ENCODE measurements at places on chromosomes 5 and 9.

GRCh38 chr9:37839496-37840461 lies 39.2 kb downstream of the DCAF10 start:
- no peak for DNase-seq

DNA sequence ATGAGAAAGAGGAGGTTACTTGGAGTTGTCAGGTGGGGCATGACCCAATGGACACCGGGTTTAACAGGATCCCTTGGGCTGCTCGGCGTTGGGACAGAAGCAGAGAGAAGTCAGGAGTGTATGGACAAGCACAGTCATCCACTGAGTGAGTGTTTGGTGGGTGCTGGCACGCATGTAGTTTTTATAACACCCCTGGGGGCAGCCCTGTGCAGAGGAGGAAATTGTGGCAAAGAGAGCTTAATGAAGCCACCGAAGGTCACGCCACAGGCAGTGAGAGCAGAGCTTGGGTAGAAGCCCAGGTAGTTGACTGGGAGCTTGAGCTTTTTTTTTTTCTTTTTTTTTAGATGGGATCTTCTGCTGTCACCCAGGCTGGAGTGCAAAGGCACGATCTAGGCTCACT lies 43.2 kb upstream of the IER5L start:
- DNase-seq: no peak

DNA sequence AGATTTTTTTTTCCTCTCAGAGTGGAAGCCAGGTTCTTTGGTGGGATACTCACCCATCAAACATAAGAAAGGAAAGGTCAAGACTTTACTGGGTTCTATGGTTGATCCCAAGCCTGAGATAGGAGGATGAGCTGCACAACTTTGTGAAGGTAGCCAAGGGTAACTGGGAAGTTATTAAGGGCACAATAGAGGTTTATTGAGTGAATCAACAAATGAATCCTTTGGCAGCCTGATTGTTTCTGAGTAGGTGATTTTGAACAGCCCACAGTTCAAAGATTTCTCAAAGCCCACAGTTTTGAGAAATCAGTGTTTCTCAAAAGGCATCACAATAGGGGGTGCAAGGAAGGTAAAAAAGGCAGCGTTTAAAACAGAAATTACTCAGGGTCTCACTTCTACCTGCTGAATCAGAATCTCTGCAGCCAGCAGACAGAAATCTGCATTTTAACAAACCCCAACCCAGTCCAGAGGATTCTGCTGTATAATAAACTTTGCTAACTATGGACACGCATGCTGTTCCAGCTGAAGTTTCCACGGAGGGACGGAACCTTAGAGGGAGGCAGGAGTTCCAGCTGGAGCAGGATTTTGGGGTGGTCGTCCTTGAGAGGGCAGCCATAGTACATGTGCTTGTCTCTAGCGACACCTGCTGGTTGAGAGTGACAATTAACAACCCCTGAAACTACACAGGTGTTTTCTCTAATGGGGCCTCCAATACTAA lies 32.7 kb upstream of the FSD1L start:
- no peak for DNase-seq

- no peak for DNase-seq
These were observed 314.1 kb upstream of the PTGER4 start for GRCh38 chr5:40365342-40366330.

DNA sequence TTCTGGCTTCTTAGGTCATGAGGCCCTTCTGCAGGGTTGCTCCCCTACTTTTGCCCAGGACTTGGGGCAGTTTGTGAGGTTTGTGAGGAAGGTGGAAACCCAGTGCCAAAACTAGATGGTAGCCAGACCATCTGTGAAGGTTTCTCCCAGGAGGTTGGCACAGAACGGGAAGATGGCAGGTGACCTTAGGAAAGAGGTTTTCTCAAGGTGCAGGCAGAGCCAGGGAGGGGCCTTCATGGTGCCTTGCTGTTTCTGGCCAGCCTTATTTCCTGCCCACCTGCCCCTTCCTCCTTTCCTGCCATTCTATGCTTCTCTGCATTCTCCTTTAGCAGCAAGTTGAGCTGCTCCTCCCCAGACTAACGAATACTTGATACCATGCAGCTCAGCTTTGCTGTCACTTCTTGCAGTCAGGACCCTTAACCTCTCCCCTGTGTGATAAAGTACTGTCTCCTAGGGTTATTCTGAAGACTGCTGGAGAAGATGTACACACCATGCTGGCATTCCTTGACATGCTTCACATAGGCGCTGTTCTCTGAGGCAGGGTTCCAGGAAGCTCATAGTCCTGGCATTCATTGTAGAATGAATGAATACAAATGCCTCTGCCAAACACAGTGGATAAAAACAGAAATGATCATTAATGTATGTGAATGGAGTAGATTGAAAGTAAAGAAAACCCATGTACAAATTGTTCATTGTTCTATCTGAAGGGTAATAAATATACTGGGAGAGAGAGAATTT lies 154.3 kb downstream of the KDM4C start:
- no peak for DNase-seq

DNA sequence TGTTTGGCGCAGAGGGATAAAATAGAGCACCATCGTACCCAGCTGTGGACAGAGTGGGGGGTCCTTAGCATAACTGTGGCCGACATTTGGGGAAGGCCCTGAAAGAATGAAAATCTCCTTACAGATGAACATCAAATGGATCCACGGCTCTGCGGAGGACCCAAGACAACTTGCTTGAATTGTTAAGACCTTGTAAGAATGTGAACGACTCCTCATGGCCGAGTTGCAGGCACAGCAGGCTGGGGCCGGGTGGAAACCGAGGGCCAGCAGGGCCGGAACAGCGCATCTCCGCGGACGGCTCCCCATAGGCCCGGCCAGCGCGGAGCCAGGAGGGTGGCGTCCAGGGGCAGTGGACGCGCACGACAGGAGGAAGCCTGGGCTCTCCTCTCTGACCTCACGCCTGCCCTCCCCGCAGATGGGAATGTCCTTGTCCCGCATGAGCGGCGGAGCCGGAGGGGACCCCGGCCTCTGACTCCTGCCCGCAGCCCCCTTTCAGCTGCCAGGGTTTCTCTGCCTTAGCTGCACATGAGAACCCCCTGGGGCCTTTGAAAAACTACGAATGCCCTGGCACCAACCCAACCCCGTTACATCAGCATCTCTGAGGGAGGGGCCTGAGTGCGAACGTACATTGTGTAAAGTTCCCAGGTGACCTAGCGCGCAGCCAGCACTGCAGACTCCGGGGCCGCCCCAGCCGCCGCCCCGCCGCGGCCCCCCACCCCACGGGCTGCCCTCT lies 36.2 kb upstream of the PTCH1 start:
- DNase-seq: no peak

GRCh38 chr9:133874060-133874657 lies 118.0 kb downstream of the VAV2 start:
- DNase-seq: no peak

- DNase-seq: no peak
These were observed 55.9 kb upstream of the EGFL7 start for GRCh38 chr9:136606687-136607333.

- DNase-seq: no peak
These were observed 96.2 kb downstream of the ARHGEF28 start for GRCh38 chr5:73722231-73722630.

GRCh38 chr9:137371946-137372651 lies 50.9 kb downstream of the EXD3 start:
- DNase-seq: no peak

DNA sequence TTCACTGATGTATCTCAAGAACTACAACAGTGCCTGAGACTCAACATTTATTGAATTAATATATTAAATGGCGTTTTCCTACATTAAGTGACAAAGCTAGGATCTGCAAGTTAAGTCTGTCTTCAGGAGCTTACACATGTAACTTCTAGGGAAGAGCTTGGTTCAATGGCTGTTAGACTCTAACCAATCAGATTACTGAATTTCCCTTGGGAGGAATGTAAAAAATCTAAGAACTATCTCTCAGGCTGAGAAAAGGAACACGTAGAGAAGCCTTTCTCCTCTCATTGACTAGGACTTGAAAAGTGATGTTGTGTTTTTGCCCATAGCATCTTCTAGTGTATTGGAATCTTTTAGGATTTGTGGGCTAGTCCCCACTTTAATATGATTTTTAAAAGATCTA lies 53.6 kb downstream of the CCNH start:
- no peak for DNase-seq

- DNase-seq: no peak
These were observed 41.3 kb downstream of the HABP4 start for GRCh38 chr9:96491079-96491879.
